CD4-positive, alpha-beta T cell treated with Interleukin-4 for 4 hours (primary cell): ENCODE measurements at places on chromosomes 6 and 20.

DNA sequence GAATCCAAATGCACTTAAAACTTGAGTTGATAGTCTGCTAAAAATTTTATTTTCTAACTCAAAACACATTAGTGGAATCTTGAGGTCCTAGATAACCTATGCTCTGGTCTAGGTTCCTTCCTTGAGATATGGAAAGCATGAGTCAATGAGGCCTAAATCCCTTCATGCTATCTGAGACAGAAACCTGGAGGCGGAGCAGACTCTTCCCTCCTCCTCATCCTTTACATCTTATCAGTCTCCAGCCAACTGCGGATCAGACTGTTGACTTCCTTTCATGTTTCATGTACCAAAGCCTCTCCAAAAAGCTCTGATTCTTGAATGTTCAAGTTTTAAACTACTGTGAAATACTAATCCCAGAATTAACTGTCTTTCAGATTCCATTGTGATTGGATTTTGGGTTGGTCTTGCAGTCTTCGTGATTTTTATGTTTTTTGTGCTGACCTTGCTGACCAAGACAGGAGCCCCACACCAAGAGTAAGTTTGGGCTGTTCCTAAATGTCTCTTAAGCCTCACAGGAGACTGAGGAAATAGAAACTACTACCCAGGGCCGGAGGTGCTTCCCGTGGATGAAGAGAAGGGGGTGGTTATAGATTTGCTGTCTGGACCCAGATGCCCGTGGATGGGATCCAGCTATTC is 29.1 kb downstream of the MRAP2 start:
- no peak for DNase-seq

- DNase-seq: peak; percentile 31
These were observed 68.4 kb downstream of the RSPO3 start for GRCh38 chr6:127186889-127187288.

DNA sequence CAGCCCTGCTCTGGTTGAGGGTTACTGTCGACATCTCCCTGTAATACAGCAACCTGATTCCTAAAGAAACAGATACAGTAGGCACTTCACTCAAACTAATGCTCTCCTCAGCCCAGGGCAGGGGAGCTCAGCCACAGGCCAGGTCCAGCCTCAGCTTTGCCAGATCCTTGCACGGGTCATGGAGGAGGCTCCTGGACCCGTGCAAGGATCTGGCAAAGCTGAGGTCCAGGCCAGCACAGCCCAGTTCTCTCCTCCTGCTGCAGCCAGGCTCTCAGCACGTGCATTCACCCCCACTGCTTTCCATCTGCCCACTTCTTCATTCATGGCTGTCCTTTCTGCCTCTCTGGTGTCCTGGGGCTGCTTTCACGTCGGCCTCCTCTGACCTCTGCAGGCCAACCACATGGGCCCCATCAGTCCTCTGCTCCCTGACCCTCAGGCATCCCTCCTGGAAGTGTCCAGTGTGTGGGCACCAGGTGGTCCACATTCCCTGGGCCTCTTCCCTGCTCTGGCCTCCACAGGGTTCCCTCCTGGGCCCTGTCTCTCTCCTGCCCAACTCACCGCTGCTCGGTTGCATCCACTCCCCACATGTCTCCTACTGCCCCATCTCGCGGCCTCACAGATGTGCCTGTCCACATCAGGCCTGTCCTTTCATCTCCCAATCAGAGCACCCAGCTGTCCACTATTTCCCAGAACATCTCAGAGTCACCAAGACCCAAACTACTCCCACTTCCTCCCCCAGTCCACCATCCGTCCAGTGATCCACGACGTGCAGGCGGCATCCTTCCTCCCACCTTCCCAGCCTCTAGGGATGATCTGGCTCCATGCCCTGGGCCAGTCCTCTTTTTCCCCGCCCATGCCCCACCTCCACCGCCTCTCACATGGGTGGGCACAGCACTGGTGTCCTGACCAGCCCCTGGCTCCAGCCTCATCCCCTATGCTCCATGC is 11.8 kb upstream of the CD93 start:
- no peak for DNase-seq

DNA sequence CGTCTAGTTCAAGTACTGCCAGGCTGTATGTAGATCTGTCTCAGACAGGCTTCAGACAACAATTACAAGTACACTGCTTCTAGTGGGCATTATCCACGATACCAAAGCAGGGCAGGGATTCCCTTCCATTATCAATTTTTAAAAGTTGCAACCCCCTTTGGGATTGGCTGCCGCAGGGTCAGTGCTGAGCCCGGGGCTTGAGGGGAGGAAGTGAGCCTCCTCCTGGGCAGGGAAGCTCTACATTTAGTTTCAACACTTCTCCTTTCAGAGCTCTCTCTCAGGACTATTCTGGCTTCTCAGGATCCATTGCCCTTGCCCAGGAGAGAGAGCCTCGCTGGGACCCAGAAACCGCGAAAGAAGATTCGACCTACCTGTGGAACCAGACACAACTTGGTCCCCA is 1.5 kb downstream of the HTR1B start:
- no peak for DNase-seq

DNA sequence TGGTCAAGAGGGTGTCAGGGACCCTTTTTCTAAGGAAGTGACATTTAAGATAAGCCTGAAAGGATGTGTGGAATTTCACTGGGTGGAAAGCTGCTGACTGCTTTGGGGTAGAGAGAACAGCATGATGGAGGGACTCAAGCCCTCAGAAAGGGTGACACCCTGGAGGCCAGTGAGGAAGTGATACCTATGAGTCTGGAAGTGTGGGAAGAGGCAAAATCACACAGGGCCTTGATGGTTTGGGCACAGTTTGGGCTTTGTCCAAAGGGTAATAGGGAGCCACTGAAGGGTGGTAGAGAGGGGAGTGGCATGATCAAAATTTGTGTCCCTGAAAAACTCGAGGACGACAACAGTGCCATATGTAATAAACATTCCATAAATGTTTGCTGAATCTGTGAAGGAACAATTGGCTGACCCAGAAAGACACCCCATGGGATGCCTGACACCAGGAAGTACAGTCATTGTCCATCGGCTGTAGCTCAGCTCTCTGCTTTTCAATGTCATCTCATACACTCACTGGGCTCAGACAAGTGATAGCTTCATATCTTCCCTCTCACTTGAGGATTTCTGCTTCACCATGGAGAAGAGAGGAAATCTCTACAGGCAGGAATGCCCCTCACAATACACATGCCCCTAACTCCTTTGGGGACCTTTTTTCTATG is 21.3 kb downstream of the CASS4 start:
- DNase-seq: no peak

DNA sequence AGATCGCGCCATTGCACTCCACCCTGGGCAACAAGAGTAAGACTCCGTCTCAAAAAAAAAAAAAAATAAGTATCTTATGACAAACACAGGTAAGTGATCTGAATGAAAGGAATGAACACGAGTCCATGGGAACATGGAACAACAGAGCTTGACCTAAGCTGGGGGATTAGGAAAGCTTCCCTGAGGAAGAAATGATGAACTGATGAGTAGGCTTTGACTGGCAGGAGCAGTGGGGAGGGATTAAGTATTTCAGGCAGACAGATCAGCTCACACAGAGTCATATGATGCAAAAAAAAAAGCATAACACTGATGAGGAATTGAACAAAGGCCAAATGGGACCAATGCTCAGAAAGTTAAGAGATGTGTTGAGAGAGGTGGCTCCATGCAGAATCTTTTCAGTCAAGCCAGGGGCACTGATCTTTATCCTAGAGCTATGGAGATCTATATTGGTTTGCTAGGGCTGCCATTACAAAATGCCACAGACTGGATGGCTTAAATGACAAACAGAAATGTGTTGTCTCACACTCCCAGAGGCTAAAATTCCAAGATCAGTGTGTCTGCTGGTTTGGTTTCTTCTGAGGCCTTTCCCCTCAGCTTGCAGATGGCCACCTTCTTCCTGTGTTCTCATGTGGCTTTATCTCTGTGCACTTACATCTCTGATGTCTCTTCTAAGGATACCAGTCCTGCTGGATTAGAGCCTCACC is 85.6 kb downstream of the ANKRD6 start:
- no peak for DNase-seq

GRCh38 chr6:23003671-23004467 is 434.5 kb downstream of the HDGFL1 start:
- DNase-seq: no peak

DNA sequence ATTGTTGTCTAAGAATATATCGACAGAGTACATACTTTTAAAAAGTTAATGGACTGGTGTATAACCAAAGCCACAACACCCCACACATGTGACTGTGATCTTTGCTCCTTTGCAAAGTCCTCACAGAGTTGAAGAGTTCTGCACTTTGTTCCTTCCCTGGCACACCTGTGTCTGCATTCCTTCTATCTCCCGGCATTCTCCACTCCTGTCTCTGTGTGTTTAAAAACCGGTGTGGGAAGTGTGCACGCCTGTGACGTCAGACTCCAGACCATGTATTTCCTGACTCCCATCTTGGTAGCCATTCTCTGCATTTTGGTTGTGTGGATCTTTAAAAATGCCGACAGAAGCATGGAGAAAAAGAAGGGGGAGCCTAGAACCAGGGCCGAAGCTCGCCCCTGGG is at the start of gene IYD:
IYD (plus strand) TSS at position 251 of the 400 bp plus-strand sequence; CDS start at position 271, 20 bp downstream.
- DNase-seq: no peak

GRCh38 chr6:111843347-111844147 is 29.7 kb downstream of the FYN start:
- DNase-seq: peak; percentile 79

DNA sequence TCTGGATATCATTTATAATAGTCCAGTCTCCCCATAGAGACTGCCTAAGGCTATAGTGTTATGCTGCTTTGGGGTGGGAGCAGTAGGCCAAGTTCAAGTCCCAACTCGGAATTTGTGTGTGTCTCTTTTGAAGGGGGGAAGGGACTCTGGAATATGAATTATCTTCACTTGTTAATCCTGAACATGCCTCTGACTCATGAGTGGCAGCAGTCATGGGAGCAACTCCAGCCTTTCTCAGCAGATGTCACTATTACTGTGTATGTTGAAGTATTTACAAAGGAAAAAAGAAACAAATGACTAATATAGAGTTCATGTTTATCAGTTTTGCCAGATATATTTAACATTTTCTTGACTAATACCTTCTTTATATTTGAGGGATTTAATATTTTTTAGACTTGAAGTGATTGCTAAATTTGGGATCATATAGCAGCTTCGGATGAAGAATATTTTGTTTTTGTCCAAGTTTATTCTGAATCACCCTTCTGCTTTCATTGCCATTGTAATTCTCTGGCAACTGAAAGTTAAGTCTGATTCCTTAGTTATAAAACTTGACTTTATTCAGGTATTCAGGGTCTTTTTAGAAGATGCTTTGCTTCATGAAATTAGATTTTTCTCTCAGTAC is 23.4 kb downstream of the FAM217A start:
- DNase-seq: peak; percentile 13

GRCh38 chr6:3751077-3751729 is at the start of gene PXDC1:
PXDC1 (minus strand) TSS chr6:3751713; CDS start chr6:3751531, 182 bp downstream.
- DNase-seq: no peak

DNA sequence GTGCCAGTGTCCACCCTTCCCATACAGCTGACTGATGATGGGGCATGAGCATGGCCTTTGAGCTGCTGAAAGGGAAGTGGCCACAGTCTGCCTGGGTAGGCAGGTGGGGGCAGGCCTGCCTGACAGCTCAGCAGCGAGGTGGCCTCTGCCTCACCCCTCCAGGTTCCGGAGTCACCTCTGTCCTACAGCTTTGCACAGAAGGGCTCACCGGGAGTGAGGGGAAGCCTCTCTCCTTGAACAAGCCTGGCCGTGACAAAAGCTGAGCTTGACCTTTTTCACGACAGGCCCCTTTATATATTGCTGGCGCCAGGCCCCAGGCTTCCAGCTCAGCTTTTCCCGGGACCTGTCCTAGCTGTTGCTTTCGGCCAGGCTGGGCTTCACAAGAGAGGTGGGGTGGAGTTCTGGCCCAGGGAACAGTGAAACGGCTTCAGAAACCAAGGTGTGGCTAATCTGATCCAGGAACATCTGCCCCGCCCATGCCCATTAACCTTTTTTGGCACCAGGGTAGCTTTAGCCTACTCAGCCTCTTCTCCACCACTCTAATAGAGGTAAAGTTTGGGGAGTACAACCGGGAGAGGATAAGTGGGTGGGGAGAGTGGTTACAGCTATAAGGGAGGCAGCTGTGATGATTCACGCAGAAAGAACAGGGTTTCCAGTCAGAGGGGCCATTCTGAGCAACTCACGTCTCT is 42.9 kb downstream of the C6orf132 start:
- no peak for DNase-seq

DNA sequence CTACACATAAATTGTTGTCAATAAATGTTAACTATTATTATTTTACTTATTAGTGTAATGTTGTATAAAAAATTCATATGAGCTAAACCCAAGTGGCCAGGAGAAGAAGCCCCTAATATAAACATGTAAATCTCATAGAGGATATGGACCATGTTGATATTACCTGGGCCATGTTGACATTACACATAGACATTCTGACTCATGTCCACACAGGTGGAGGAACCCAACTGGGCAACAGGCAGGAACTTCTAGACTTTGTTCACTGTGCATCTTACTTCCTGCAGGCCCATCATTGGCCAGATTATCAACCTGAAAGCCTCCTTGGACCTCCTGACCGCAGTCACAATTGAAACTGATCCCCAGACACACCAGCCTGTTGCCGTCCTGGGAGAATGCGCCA is 7.2 kb downstream of the BPIFA2 start:
- no peak for DNase-seq

DNA sequence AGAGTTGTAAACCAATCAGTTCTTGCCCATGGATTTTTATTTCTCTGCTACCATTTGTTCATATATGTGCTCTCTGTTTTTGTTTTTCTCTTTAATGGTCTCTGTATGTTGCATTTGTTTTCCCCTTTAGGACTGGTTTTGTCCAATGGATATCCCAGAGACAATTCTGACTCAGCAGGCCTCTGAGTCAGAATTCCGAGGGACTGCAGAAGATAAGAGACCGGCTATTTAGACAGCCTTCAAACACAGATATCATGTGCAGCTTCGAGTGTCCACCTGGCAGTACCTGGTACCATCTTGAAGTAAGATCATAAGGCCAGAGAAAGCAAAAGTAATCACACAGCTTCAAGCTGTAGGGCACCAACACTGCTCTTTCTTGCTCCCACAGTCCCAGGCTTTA is 125.5 kb downstream of the ELOVL4 start:
- no peak for DNase-seq

DNA sequence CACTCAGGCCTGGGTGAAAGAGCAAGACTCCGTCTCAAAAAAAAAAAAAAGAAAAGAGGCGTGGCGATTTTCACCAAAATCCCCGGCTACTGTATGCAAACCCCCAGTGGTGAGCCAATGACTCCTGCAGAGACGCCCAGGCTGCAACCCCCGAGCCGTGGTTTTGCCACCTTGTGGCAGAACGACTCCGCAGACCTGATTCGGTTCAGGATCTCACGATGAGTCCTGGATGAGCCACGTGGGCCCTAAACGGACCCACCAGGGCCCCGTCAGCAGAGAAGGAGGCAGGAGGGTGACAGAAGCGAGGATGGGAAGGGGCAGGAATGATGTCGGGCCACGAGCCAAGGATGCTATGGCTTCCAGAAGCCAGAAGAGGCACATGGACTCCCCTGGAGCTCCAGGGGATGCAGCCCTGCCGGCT is 42.5 kb downstream of the SLC2A4RG start:
- peak; percentile 88 for DNase-seq

DNA sequence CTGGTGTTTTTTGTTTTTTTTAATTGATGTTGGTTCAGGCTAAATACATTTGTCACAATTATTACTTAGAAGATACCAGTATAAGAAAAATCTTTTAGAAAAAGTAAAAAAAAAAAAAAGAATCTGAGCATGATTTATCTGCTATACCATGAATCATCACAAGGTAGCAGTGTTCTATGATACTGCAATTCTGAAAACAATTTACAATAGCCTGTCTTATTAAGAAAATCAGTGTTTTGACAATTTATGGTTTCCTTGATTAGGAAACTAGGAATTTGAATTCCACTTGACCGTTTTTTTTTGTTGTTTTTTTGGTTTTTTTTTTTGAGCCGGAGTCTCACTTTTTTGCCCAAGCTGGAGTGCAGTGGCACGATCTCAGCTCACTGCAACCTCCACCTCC is 9.3 kb upstream of the MAK start:
- no peak for DNase-seq
